ENCODE measurements at places on chromosomes 2 and 18.

DNA sequence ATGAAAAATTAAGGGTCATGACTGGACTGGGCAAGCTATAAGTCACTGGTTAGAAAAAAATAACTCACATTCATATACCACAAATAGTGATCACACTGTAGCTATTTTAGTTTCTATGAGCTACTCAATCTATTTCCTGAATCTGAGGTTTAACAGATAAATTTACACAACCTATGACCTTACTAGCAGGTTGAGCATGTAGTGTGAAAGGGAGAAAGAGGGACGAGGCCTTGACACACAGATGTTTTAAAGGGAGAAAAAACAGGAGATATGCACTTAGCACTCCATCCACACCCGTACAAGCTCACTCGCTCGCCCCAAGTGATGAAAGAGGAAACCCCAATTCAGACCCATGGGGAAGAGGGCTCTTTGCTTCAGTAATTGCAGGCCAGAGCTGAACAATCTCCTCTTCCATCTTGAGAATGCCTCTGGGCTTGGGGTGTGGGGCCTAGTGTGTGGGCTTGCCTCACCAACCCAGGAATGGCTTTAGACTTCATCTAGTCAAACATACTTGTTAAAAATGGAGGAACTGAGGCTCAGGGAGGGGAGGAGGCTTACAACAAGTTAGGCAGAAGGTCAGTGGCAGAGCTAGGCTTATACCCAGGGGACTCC is 10.7 kb downstream of the CYRIA start:
- H3K4me3 ChIP-seq, result no peak overlapping the region
- DNase-seq, result no peak
- no peak overlapping the region for H3K27ac ChIP-seq
- no peaks in the 10 kb centered on the region for H3K27me3 ChIP-seq
- no peaks in the 10 kb centered on the region for H3K4me1 ChIP-seq

DNA sequence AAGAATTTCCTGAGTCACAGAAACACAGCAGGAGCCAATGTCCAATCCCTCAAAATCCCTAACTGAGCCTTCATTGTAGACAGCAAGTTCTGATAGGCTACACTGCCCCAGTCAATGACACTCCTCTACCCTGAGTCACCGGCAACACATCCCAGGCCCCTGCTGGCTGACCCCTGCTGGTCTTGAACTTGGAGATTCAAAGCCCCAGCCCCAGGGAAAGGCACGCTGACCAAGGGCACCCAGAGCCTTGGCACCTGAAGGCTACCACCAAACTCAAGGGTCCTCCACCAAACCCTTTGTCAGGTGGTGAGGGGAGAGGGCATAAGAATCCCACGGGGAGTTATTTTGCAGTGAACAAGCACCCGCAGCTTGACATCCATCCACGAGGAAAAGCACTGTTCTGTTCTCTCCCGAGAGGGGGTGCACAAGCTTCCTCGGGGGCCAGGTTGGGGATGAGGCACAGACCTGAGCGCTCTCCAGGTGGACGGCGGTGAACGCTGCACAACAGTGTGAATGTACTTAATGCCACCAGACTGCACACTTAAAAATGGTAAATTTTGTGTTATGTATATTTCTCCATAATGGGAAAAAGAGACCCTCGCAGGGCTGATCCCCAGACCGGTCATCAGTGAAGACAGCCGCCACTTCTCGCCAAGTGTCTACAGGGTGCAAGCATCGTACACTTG is 46.9 kb downstream of the TFCP2L1 start:
- H3K27ac ChIP-seq, result no peak overlapping the region
- peaks cover 3% of the 10 kb centered on the region for H3K36me3 ChIP-seq
- no peaks in the 10 kb centered on the region for H3K4me1 ChIP-seq
- H3K27me3 ChIP-seq, result no peaks in the 10 kb centered on the region
- DNase-seq, result no peak

DNA sequence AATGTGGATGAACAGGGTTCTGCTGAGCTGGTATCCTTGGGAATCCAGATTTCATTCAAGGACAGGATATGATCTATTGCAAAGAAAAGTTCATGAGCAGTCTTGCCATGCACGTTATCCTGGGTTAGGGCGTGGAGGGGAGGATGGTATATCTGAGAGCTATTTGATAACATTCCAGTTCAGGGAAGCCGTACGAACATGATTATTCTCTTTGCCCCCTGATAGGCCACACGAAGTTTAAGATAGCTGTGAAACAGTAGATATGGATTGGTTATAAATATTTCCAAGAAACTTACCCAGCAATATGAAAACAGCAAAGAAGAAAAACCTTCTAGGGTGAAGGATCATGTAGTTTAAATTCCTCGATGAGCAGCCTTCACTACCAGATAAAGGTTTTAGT is 171.9 kb downstream of the LTBP1 start:
- no peaks in the 10 kb centered on the region for H3K27me3 ChIP-seq
- H3K4me3 ChIP-seq, result no peak overlapping the region
- H3K36me3 ChIP-seq, result no peaks in the 10 kb centered on the region

DNA sequence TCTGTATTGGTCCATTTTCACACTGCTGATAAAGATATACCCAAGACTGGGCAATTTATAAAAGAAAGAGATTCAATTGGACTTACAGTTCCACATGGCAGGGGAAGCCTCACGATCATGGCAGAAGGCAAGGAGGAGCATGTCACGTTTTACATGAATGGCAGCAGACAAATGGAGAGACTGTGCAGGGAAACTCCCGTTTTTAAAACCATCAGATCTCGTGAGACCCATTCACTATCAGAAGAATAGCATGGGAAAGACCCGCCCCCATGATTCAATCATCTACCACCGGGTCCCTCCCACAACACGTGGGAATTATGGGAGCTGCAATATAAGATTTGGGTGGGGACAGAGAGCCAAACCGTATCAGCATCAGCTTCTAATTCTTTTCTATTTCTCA is 217.0 kb downstream of the ANAPC1 start:
- no peaks in the 10 kb centered on the region for H3K4me1 ChIP-seq
- no peaks in the 10 kb centered on the region for H3K27me3 ChIP-seq
- DNase-seq, result no peak
- H3K4me3 ChIP-seq, result no peak overlapping the region
- no peaks in the 10 kb centered on the region for H3K36me3 ChIP-seq

- H3K4me1 ChIP-seq, result no peaks in the 10 kb centered on the region
- no peak for DNase-seq
- no peaks in the 10 kb centered on the region for H3K27me3 ChIP-seq
- H3K36me3 ChIP-seq, result no peaks in the 10 kb centered on the region
- H3K27ac ChIP-seq, result no peak overlapping the region
- H3K4me3 ChIP-seq, result no peak overlapping the region
Observed at GRCh38 chr2:161379740-161380139, 36.4 kb upstream of the TBR1 start.

- DNase-seq, result no peak
- H3K4me3 ChIP-seq, result no peak overlapping the region
- no peaks in the 10 kb centered on the region for H3K4me1 ChIP-seq
- no peak overlapping the region for H3K27ac ChIP-seq
- H3K36me3 ChIP-seq, result no peaks in the 10 kb centered on the region
- H3K27me3 ChIP-seq, result no peaks in the 10 kb centered on the region
Observed at GRCh38 chr2:7333960-7334493, 416.8 kb downstream of the RNF144A start.

- no peak overlapping the region for H3K4me3 ChIP-seq
- DNase-seq, result no peak
- H3K27ac ChIP-seq, result no peak overlapping the region
- H3K36me3 ChIP-seq, result no peaks in the 10 kb centered on the region
- no peaks in the 10 kb centered on the region for H3K4me1 ChIP-seq
- H3K27me3 ChIP-seq, result no peaks in the 10 kb centered on the region
Observed at GRCh38 chr2:234747032-234747431, 204.8 kb upstream of the SH3BP4 start.

DNA sequence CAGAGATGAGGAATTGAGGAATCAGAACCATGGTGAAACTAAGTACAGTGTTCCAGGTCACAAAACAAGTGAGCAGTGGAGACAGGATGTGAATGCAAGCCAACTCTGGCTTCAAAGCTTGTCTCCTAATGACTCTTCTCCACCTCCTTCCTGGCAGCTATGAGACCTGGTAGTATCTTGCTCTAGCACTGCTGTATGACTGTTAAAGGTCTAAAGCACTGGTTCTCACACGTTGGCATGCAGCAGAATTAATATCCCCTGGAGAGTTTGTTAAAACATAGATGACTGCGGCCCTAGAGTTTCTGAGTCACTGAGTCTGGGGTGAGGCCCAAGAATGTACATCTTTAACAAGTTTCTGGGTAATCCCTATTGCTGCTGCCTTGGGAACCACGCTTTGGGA is 63.3 kb downstream of the SUCLG1 start:
- H3K27ac ChIP-seq, result no peak overlapping the region
- no peak for DNase-seq
- no peak overlapping the region for H3K4me3 ChIP-seq
- H3K36me3 ChIP-seq, result no peaks in the 10 kb centered on the region

GRCh38 chr2:136254681-136255080 is 136.7 kb upstream of the CXCR4 start:
- no peak for DNase-seq
- no peaks in the 10 kb centered on the region for H3K36me3 ChIP-seq
- H3K27ac ChIP-seq, result no peak overlapping the region
- H3K4me3 ChIP-seq, result no peak overlapping the region

DNA sequence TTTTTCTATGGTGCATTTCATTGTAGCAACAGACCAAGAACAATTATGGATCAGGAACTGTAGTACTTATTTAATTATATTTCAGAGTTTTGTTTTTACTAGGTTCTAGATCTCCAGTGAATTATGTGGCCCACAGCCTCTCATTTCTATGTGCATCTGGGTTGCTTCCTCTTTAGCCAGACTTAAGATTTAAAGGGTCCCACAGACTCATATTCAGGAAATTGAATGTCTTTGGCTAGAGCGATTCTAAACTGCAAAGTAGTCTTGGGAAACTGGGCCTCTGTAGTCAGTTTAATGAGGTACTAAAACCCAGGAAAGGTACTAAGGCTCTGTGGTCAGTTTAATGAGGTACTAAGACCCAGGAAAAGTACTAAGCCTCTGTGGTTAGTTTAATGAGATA is 94.4 kb downstream of the LYPD6B start:
- no peaks in the 10 kb centered on the region for H3K36me3 ChIP-seq
- H3K27ac ChIP-seq, result no peak overlapping the region
- H3K27me3 ChIP-seq, result no peaks in the 10 kb centered on the region
- no peak for DNase-seq
- H3K4me1 ChIP-seq, result no peaks in the 10 kb centered on the region
- no peak overlapping the region for H3K4me3 ChIP-seq

DNA sequence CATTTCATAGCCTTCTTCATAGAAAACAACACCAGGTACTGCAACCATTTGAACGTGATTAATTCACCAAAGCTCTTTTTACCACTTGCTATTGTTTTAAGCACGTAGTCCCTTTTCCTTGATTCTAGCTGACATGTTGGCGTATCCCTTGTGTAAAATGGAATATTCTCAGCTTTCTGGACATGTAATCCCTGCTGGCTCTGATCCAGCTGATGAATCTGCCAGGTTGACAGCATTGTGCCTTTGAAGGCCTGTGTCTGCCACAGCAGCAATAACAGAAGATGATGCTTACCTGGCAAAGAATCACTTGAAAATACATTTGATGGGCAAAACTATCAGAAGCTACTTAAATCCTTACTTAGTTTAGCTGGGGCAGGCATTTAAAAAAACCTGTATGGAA is 81.0 kb upstream of the CCDC150 start:
- H3K36me3 ChIP-seq, result no peaks in the 10 kb centered on the region
- no peaks in the 10 kb centered on the region for H3K4me1 ChIP-seq
- no peak overlapping the region for H3K27ac ChIP-seq
- H3K4me3 ChIP-seq, result no peak overlapping the region
- no peak for DNase-seq

GRCh38 chr2:39902103-39902502 is 123.0 kb upstream of the THUMPD2 start:
- H3K4me3 ChIP-seq, result no peak overlapping the region
- no peaks in the 10 kb centered on the region for H3K27me3 ChIP-seq
- no peak overlapping the region for H3K27ac ChIP-seq
- H3K36me3 ChIP-seq, result no peaks in the 10 kb centered on the region

- H3K36me3 ChIP-seq, result no peaks in the 10 kb centered on the region
- no peak for DNase-seq
- no peaks in the 10 kb centered on the region for H3K27me3 ChIP-seq
- no peaks in the 10 kb centered on the region for H3K4me1 ChIP-seq
- H3K27ac ChIP-seq, result no peak overlapping the region
- no peak overlapping the region for H3K4me3 ChIP-seq
Observed at GRCh38 chr2:12416600-12416999, 300.1 kb upstream of the TRIB2 start.

GRCh38 chr2:171389780-171390179 is 44.0 kb downstream of the METTL8 start:
- H3K36me3 ChIP-seq, result no peaks in the 10 kb centered on the region
- no peak for DNase-seq
- no peak overlapping the region for H3K4me3 ChIP-seq

DNA sequence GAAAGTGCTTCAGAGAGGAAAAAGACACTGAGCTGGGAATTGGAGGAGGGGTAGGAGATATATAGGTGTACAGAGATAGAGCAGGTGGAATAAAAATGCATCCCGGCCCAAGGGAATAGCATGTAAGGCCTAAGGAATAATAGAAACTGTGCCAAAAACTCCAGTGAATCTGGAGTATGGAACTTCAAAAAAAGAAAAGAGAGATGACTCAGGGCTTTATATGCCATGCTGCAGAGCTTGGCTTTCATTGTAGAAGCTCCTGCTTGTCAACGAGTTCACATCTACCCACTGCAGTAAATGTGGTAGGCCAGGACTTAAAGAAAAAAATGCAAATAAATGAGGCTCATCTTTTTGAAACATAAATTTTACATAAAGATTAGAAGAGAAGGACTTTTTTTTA is 131.8 kb downstream of the MREG start:
- H3K27me3 ChIP-seq, result no peaks in the 10 kb centered on the region

DNA sequence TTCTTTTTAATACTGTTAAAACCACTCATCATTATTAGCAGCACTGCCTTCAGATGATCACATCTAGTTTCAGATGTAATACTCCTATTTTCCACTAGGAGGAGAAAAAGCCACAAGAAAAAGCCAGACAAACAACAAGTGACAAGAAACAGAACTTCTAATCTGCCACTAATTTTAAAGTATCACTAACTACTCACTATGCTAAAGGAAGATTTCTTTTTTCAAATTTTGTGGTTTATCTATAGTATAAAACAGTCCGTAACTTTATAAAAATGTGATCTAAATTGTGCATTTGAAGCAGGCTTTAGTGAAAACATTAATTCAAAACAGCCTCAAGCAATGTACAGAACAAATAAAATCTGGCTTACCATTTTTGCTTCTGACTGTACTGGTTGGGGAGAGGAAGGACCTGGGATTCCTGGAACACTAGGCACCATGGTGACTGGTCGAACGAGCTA is 56.8 kb downstream of the ATF2 start:
- no peak overlapping the region for H3K27ac ChIP-seq
- H3K4me1 ChIP-seq, result no peaks in the 10 kb centered on the region
- no peaks in the 10 kb centered on the region for H3K27me3 ChIP-seq
- H3K4me3 ChIP-seq, result no peak overlapping the region
- DNase-seq, result peak; percentile 13
